Hepatic stellate cell (primary cell): ENCODE measurements at places on chromosomes 1 and 21.

DNA sequence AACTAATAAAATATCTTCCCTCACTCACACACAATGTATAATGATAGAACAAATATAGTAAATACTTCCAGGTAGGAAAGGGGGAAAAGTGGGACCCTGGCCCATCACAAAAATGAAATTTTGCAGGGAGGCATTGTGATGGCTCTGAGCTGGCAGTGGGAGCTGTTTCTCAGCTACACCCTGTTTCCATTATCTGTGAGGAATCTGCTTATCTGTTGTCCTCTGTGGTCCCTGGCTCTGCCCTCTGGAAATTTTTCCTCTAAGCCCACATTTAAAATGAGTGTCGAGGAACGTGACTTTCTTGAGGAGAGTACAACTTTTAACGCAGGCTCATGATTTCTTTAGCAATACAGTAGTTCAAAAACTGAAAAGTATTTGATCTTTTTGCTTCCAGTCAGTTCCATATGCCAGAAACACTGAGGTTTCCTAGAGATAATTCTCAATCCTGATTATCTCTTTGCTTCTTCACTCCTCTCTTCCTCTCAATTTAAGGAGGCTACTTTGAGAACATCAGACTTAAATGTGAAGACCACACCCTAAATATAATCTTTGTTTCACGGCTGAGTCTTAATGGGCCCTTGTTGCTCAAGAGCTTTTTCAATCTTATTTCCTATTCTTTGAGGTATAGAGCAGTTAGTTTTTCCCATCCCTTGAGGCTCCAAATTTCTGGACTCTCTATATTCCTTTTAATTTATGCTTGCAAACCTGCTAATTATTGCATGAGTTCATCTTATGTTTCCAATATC, 5.0 kb upstream of the EEIG2 start:
- no peak for DNase-seq

DNA sequence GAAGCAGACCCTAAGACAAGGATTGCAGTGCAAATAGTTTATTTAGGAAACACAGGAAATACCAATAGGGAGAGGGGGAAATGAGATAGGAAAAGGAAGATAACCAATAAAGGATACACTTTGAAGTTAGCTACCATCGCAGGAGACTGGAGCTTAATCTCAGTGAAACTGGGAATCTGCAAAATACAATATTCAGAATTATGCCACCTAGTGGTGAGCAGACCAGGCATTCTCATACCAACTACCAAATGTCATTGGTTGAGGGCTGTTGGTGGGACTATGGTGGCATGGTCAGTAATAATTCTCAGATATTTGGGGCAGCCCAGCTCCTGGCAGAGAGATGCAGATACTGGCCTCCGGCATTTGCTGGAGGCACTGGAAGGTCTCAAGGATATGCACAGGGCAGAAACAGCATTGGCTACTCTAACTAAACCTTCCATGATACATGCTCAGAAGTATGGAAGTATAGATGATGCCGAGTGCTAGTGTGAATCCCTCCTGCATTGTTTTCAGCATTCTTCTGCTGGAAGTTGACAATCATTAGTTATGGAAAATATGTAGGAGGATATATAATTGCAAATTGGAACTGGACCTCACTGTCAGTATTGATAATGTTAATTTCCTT, 11.8 kb upstream of the ZFP69B start:
- DNase-seq = peak; percentile 48

GRCh38 chr1:50508040-50508586, 84.9 kb upstream of the DMRTA2 start:
- DNase-seq = no peak

- DNase-seq = no peak
These were observed 9.3 kb downstream of the NEK7 start for GRCh38 chr1:198165927-198166647.

- no peak for DNase-seq
These were observed 7.4 kb downstream of the H3-3A start for GRCh38 chr1:226069811-226070489.

DNA sequence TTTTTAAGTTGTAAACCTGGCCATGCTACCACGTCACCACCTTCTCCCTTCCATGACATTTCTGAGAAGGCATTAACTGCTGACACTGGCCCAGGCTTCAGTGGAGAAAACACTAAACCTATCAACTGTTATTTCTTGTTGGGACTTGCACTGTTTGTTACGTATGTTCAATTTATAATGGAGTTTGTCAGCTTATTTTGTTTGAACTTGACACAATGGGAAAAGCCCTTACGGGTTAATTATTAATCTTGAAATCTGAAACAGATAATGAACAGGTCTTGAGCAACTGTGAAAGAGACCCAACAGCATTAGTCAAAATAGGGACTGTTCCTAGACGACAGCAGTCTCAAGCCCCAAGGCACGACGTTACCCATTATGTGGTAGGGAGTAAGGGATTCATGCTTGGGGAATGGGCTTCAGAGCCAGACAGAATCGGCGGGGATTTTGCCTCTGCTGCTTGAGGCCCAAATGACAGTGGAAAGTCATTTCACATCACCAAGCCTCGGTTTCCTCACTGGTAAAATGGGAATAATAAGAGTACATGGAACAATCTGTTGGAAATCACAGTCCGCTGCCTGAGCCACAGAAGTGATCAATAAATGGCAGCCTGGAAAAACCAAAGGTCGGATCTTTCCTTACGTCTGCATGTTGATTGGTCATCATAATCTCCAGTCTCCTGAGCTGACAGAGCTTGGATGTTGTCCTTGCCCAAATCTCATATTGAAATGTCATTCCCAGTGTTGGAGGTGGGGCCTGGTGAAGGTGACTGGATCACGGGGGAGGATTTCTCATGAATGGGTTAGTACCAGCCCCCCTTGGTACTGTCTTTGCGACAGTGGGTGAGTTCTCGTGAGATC, 44.5 kb downstream of the TIAM1 start:
- no peak for DNase-seq
